ENCODE measurements at places on chromosomes 12 and 14.
A peak's percentile ranks its signal among the peaks of the same experiment; 100 is the strongest.

- DNase-seq = no peak
Observed at GRCh38 chr12:95548056-95548538, 3.2 kb downstream of the USP44 start.

- no peak for DNase-seq
Observed at GRCh38 chr12:57096099-57096572, 7.2 kb downstream of the NAB2 start.

DNA sequence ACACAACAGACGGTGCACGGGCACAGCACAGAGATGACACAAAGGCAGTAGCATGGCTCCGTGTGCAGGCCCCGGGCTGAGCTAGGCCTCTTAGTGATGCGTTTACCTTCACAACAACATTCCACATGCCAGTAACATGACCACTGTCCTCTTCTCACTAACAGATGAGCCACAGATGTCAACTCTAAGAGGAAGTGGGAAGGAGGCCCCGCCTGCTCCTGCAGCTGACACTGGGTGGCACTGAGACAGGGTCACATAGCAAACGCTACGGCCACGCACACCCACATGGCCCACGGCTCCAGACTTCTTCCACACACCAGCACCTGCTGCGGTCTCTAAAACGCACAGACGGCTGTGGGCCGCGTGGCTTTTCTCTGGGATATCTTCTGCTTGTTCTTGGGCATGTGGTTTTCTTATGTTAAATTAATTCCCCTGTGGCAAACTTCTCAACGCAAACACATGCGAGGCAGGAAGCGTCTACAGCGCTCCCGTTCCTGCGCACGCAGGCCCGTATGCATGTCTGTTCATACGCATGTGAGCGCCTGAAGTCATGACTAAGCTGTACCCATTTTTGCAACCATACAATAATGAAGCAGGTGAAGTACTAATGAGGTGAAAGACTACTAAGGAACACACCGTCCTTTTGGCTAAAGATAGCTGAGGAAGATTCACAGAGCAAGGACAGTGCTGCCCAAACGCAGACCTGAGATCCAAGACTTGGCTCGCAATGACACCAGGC, 26.8 kb downstream of the AMN start:
- peak; percentile 29 for DNase-seq

GRCh38 chr12:130154276-130155070, 7.8 kb upstream of the FZD10 start:
- DNase-seq = no peak

DNA sequence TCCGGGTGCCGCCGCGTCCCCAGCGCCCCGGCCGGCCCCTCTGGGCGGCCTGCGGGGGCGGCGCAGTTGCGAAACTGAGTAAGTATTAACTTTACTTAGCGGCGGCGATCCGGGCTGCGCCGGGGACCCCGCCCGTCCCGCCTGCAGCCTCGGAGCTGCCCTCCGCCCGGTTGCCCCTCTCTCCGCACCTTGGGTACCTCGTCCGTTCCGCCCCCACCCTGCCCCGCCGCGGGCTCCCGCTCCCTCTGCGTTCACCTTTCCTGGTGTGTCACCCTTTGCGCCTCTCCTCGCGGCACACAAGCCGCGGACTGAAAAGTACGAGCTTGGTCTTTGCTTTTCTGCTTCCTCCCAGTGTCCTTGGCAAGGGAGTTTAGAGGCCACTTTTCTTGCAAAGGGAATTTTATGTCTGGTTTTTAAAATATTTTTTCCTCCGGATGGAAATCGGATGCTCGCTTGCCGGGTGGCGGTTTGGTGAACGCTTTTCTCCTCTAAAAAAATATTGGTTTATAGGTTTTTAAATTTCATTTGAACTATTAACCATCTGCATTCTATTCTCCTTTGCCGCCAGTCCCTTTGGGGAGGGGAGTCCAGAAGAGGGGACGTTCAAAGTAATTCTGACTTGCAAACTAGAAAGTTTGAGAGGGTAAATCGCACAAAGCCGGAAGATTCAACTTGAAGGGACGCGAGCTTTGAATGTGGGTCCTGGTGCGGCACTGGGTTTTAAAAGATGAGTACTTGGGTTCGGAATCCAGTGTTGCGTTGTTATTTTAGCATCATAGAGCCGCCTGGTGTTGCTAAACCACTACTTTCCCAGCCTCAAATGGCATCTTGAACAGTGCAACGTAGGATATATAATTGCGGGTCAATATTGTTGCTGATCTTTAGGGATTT, 834 bp downstream of the RASSF8 start:
- no peak for DNase-seq

DNA sequence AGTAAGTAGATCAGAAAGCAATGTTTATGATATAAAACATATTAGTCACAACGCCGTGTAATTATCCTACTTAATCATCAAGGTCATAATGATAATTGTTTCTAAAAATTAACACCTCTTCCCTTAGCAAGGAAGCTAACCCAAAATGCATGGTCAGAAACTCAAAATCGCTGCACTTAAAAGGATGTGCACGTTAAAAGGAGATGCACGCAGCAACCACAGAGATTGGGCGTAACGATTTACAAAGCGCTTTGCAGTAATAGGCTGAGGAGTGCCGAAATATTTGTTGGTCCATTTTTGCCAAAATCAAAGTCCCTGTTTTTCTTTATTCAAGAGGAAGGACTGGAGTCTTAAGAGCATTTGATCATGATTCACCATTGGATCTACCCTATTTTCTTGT, 1077.2 kb downstream of the VRK1 start:
- DNase-seq = no peak

- DNase-seq = no peak
Observed at GRCh38 chr14:95199298-95199983, 42.1 kb upstream of the DICER1 start.

GRCh38 chr14:105866841-105867321, 340.5 kb downstream of the TMEM121 start:
- no peak for DNase-seq

DNA sequence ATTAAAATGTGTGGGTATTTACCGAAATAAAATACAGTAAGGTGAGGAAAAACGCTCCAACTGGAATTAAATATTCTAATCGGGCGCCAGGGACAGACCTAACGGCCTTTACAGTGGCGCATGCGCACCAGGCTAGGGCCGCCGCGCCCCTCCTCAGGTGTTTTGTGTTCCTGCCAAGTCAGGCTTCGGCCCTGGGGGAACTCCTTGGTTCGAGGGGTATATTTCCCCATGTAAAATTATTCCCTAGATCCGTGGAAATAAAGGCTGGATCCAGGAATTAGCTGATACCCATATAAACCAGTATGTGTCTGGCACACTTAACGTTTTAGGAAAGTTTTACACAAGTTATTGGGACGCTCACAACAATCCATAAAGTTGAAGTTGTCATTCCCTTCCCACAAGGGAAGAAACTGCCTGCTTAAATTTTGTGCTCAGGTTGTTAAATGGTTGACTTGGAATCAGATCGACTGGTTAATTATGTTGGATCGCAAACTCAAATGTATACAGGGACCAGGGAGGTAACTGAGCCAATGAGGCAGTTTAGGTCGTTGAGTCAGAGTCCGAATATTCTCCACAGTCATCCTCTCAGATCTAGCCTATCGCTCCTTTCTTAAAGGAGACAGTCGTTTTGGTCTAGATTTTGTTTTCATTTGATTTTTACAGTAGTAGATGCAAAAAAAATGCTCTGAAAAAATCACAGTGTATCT, 621 bp upstream of the ANAPC7 start:
- peak; percentile 64 for DNase-seq

GRCh38 chr14:89351516-89352404, 65.3 kb downstream of the FOXN3 start:
- no peak for DNase-seq

DNA sequence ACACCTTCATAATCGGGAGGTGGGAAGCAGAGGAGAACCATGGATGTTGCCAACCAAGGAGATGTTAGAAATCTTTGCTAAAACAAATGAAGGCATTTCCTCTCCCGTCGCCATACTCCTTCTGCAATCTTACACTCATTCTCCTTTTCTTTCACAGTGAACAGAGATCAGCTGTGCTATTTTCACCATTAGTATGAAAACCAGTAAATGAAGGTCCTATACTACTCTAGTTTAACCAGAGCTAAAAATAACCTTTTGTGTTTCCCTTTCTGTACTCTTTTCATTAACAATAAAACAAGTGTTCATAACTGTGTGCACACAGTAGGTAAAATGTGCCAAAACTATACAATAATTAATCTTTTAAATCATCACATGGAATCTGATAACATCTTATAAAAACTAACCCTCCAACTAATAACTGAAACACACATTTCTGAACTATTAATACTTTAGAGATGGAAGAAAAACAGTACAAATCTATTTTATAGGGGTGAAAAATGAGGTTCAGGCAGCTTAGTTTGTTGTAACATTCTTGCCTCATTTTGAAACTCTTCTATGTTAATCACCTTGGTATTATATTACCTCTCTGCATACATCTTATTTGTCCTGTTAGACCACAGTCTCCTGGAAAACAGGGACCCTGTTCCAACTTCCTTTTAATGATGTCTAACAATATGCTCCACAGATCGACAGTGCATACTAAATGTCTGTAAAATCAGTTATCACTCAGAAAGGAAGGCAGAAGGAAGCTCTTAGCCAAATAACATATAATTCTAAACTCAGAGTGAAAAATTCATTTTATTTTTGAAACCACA, 69.5 kb downstream of the SPPL3 start:
- DNase-seq = no peak

GRCh38 chr12:86473231-86473630, 217.0 kb upstream of the MGAT4C start:
- no peak for DNase-seq

- DNase-seq = no peak
Observed at GRCh38 chr14:87874676-87875075, 118.3 kb downstream of the GALC start.

DNA sequence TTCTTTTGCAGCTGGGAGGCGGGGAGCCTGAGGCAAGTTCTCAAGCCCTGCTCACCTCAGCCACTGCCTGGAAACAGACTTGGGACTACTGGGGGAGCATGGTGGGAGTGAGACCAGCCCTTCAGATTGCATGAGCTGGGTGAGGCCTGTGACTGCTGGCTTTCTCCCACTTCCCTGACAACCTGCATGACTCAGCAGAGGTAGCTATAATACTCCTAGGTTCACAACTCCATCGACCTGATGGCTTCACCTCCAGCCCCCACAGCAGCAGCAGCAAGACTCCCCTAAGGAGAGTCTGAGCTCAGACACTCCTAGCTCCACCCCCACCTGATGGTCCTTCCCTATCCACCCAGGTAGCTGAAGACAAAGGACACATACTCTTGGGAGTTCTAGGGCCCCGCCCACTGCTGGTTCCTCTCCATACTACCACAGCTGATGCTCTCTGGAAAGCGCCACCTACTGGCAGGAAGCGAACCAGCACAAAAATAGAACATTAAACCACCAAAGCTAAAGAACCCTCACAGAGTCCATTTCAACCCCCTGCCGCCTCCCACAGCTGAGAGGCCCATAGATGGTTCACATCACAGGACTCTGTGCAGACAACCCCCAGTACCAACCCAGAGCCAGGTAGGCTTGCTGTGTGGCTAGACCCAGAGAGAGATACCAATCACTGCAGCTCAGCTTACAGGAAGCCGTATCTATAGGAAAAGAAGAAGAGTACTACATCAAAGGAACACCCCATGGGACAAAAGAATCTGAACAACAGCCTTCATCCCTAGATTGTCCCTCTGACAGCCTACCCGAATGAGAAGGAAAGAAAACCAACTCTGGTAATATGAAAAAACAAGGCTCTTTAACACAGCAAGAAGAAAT, 68.7 kb downstream of the RPAP3 start:
- peak; percentile 13 for DNase-seq

DNA sequence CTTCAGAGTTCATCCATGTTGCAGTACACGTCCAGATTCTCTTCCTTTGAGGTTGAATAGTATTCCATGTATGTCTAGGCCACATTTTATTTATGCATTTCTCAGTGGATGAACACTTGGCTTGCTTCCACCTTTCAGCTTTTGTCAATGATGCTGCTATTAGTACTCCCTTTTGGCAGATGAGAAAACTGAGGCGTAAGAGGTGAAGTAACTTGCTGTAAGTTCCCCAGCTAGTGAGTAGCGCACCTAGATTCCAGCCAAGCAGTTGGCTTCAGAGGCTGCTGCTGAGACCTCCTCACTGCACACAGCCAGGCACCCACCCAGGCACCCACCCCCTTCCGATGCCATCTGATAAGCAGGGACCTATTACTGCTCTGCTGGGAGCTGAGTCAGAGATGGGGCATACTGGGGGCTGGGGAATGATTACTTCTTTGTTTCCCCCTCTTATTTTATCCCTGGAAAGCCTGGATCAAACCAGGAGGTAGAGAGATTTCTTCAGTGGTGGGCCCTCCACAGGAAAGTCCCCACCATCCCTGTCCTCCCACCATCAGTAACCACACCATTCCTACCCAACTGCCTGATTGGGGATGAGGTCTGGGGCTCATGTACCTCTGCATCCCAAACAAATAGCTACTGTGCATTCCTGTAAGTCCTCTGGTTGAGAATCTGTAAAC, 234.6 kb downstream of the PCNX1 start:
- DNase-seq = no peak

All from activated effector memory CD4-positive, alpha-beta T cell treated with Interleukin-2 at 50 U/mL for 16 hours (primary cell).